ENCODE measurements at places on chromosomes 3 and 15.

GRCh38 chr3:106366352-106366751 lies 497.5 kb upstream of the CBLB start:
- no peak for DNase-seq

GRCh38 chr3:4398941-4399245 lies 68.2 kb downstream of the SUMF1 start:
- no peak for DNase-seq

GRCh38 chr3:105772635-105773034 lies 96.2 kb downstream of the CBLB start:
- DNase-seq: no peak

GRCh38 chr3:40701016-40701588 lies 176.3 kb downstream of the ZNF621 start:
- no peak for DNase-seq

DNA sequence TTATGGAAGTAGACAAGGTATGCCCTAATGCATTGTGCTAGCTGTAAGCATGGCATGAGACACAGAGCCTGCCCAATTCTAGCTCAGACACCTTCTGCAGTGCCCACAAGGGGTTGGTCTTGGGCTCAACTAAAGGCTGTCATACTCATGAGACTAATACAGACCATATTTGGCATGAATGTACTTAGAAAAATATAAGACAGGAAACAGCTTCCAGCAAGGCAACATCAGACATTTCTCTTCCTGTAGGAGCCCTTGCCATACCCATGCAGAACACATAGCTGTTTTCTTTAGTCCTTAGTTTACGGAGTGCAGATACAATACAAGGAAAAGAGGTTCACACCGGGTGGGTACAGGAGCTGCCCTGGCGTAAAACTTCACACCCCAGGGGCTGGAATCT lies 30.5 kb upstream of the NR1I2 start:
- DNase-seq: no peak

- DNase-seq: no peak
Measured at GRCh38 chr15:26805470-26805869, 32.6 kb upstream of the GABRB3 start.

DNA sequence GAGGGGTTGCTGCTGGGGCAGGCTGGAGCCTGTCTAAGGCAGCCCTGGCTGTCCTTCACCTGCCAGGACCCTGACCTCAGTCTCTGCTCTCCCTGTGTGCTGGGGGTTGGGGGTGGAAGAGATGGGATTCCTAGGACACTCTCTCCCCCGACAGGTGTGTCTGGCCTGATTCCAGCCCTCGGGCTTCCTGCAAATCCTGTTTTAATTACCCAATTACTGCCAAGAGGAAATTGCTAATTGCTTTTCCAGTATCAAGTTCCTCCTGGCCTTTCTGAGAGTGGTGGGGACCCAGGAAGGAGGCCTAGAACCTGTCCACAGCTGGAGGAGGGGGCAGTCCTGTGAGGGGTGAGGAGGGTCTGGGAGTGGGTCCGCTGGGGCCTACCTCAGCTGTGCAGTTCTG lies 15.8 kb downstream of the PLXNA1 start:
- DNase-seq: no peak

- DNase-seq: no peak
Measured at GRCh38 chr3:107212618-107213017, 164.6 kb upstream of the CCDC54 start.

- no peak for DNase-seq
Measured at GRCh38 chr3:106247902-106248684, 379.3 kb upstream of the CBLB start.

DNA sequence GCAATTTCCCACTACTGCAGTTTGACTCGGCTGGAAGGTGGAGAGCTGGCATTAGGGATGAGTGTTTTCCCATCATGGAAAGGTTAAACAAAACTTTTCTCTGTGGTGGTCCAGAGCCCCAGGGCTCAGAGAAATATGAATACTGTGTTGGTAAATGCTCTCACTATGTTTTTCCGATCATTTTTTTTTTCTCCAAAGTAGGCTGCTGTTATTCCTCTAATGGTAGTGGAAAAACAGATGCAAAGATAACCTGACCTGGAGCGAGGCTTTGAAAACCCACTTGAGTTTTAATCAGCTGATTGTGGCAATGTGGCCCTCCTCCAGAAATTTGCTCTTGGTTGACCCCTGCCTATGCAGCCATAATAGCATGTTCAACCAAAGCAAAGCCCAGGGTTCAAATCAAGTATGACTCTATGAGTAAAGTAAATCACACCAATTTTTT lies 320.8 kb upstream of the CTNNB1 start:
- DNase-seq: no peak

DNA sequence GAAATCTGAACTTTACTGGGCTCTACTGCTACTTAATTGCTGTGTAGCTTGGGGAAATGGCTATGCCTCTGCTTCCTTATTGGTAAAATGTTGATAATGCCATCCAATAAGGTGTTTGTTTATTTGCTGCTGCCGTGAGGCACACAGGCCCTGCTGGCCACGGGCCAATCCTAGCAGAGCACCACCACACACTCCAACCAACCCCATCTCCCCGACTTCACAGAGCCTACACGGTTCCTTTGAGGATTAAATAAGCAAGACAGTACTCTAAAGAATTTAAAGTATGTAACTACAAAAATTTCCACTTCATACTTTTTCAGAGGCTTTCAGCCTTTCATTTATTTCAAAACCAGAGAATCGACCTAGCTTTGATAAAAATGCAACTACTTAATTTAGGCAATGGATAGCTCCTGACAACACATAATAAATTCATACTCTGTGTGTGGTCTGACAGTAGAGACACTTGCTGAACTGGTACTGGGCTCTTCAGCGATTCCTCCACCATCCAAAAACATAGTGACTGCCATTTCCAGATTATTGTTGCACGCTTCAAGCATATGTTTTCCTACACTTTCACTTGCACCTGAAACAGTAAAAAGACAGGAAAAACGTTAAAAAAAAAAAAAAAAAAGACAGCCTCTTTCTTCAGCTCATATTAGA lies 25.3 kb downstream of the UBXN7 start:
- DNase-seq: no peak

DNA sequence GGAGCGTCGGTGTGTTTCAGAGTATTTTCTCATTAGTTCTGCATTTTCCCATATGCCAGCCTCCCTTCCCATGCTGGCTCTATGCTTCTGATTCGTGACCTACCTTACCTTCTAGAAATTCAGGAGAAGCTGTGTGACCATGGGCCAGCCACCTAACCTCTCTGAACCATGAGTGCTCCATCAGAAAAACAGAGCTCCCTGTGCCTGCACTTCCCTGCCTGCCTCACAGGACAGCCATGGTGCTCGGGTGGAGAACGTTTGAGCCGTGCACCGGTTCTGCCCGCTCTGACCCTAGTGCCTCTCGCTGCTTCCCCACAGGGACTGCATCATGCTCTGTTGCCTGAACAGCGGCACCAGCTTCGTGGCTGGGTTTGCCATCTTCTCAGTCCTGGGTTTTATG lies 74.5 kb upstream of the SLC6A1 start:
- no peak for DNase-seq

DNA sequence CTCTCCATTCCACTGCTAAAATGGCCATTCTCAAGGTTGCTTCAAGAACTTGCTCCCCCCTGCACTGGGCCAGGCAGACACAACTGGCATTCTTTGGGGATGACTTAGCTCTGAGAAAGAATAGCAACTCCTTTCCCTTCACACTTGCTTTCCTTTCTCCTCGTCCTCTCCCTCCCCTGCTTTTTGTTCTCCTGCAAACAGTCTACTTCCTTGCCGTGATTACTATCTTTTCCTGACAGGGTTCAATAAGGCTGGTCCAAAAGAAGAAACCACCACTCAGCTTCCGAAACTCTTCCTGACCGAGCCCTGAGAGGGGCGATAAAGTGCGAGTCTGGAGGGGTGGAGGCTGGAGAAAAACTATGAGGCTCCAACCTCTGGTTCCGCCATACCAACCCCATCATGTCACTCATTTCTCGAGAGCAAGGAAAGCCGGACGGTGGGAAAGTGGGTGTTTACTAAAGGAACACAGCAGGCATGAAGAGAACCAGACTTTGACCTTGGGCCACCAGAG lies 5.0 kb downstream of the AMOTL2 start:
- DNase-seq: no peak

DNA sequence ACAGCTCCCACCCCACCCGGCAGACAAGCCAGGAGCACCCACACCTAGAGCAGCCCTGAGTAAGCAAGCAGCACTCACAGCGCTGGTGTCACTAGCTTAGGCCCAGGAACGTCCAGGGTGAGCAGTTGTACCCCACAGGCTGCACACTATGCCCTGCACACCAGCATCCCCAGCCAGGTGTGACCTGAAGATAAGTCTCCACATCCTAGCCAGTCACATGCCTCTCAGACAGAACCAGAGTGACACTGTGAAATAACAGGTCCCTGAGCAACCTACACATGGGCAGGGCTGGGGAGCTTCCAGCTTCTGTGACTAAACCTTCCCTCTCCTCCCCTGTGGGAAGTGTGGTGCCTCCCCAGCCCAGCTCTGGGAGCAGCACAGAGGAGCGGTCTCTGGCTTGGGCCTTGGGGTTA lies 253.6 kb downstream of the UACA start:
- no peak for DNase-seq

GRCh38 chr3:27930052-27930602 lies 208.0 kb upstream of the EOMES start:
- no peak for DNase-seq

DNA sequence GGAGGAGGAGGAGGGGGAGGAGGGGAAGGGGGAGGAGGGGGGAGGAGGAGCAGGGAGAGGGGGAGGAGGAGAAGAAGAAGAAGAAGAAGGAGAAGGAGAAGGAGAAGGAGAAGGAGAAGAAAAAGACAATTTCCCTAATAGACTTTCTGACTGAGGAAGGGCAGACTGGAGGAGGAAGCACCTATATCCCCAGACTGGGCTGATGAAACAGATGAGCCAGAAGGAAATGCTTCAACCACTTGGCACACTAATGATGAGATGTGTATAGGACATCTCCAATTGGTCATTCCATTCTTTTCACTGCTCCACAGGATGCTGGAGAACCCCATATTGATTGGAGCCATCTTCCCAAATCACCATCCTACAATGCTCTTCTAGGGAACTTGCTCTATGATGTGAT lies 69.9 kb downstream of the LYZL4 start:
- DNase-seq: no peak

GRCh38 chr15:77907824-77908751 lies 169.4 kb downstream of the TBC1D2B start:
- no peak for DNase-seq

DNA sequence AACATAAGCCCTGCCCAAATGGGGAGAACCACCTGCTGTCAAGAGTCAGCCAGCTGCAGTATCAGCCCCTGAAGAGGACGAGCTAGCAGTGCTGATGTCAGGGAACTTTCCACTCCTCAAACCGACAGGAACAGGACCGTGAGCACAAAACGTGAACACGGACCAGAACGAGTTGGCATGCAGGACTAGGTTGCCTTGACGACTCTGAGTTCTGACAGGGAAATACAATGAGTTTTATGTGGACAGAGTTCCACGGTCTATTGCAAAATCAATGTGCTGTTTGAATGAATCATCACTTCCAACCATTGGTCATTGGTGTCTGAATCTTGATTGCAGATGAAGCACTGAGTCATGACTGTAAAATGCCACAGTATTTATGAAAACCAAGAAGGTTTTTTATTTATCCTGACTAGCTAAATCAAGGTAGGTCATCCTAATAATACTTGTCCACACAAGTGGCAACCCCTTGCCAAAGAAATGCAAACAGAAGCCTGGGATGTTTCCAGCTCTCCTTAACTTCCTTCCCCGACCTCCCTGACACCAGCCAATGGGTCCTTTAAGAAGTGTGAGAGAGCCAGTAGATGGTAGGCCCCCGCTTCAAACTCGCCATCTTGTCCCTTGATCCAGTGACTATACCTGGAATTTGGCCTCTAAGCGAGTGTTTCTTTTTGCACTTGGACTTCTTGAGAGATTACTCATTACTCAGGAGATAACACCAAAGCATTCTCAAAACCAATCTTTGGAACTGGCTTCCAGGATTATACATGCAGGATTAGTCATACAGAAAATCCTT lies 119.6 kb downstream of the ASB7 start:
- no peak for DNase-seq

DNA sequence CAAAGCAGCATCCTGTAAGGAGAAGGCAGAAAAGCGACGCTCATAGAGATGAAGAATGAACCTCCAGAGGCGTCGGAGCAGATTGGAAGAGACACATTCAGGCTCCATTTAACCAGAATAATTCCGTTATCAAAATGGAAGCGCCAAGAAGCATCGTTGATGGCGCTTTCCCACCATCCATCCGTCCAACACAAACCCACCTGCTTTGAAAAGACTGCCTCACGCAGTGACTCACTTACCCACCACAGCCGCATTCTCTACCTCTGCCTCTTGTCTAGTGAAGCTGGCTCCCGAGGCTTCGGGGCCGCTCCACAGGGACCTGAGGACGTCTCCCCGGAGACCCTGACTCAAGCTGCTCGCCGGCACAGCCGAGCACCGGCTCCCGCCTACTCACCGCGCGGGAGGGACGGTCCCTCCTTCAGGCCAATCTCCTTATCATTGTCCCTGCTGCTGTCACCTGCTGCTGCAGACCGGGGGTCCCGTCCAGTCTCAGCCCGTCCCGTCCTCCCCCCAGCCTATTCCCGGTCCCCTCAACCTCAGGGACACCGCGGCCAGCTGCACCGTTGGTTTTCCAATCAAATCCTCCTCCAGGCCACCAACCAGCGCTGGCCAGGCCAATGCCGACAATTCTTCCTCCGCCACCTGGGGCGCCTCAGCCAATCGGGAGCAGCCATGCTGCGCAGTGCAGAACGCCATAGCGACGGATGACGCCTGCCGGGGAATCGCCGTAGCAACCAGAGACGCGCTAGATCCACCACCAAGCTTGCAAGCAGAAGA lies at the start of gene NEK10:
TSS of gene NEK10 (minus strand) at position 553 of the 777 bp plus-strand sequence. CDS start 16,501 bp downstream, outside the sequence.
- peak; percentile 57 for DNase-seq

GRCh38 chr3:1252061-1252430 lies 159.2 kb downstream of the CNTN6 start:
- DNase-seq: no peak

GRCh38 chr3:178350763-178351162 lies 185.5 kb upstream of the KCNMB2 start:
- no peak for DNase-seq

DNA sequence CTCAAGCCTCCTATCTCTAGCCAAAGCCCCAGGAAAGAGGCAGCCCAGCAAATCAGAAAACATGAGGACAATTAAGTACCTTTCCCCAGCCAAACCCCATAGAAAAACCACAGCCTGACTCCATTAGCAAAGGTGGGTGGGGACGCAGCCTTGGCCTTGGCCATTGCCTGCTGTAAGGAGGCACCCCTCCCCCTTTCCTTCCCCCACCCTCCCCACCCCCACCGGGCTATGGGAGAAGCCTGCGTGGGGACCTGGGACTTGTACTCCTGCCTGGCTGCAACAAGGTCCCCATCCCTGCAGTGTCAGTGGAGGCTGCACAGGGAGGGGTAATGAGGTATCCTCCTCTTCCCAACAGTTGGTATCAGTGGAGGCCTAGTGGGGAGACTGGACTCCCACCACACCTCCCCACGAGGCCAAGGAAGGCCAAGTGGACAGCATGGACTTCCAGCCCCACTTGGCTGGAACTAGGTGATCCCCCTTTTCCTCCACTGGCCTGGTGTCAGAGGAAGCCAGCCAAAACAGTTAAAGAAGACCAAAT lies 20.5 kb downstream of the PRR23E start:
- no peak for DNase-seq
